ENCODE measurements at places on chromosomes 2 and 18.

- DNase-seq: peak; percentile 84
Measured at GRCh38 chr2:190648289-190649034, 421 bp upstream of the NAB1 start.

DNA sequence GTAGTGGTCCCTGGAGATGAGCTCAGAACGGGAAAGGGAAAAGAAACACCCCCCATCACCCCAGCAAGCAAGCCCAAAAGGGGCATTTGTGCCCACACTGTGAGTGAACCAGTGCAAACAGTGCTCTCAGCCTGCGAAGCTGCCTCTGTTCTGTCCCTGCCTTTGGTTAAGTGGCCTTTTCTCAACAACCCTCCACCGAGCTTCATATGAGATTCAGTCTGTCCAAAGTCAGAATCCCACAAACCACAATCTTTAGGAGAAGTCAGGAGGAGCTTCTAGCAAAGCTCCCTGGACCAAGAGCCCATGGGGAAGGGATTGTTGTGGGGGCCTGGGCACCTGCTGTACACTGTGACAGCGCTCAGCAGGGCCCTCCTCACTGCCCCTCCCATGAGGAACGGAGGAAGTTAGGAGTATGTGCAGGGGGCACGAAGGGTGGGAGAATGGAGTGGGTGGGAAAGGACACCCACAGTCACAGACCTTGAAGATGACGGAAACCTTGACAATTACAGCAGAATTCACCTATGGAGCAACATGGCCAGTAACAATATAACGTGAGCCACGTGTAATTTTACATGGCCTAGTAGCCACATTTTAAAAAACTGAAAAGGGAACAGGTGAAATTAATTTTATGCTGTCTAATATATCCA is 119.5 kb downstream of the SMAD7 start:
- no peak for DNase-seq

DNA sequence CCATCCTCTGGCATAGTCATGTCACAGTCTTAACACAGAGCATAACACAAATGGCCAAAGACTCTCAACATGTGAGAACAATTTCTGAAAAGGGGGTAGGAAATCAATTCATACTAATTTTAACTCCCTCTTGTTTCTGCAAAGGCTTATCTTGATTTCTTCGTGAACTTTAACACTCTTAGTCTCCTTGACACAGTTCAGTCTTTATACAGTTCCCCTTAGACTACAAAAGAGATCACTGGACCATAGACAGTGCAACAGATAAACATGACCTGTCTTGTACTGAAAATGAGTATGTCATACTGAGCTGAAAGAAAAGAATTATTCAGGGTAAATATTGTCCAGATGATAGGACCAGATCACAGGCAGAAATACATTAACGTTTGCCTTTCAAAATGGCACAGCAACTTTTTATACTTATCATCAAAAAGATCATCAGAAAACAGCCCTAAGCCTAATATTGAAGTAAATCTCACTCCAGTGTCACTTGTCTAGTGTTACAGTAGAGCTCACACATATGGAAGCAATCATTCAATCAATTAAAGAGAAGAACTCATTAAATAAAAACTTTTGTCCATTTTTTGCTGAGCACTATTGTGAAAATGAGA is 56.4 kb upstream of the VRK2 start:
- no peak for DNase-seq

DNA sequence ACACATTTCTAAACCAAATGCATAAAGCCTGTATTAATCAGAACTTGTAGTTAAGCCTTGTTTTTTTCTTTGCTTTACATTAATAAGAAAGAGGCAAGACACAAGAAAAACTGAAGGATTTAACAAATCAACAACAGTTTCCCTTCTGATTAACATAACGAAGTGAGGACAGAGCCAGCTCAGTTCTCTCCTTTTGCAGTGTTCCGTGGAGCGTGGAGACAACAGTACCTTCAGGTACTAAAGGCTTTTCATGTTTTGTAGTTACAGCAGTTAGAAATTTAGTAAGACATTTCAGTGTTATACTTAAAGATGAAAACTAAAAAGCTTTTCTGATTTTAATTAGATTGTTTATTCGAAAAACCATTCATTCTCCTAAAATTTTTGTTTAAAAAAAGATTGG is 115.2 kb downstream of the FMNL2 start:
- DNase-seq: no peak

GRCh38 chr2:191114403-191114886 is 36.3 kb downstream of the STAT4 start:
- peak; percentile 23 for DNase-seq

- DNase-seq: no peak
Measured at GRCh38 chr2:38656866-38657480, 8.9 kb upstream of the GALM start.

- DNase-seq: no peak
Measured at GRCh38 chr18:58405107-58405898, 223.6 kb downstream of the ALPK2 start.

- no peak for DNase-seq
Measured at GRCh38 chr2:210299866-210300373, 15.1 kb downstream of the MYL1 start.

DNA sequence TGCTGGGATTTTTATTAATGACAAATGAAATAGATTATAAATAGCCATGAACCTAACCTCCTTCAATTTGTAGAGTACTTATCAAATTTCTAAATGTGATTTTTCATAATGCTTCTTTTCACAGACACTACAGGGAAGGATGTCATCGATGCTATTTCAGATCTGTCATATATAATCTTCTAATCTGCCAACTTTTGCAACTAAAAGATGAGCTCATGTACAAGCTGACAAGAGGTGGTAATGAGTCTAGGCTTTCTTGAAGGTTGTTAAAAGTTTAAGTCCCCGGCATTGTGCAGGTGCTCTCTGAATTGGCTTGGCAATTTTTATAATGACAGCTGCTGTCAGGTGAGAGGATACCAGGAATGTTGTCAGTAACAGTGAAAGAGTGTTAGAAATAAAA is 320.4 kb downstream of the LRRTM4 start:
- DNase-seq: no peak

DNA sequence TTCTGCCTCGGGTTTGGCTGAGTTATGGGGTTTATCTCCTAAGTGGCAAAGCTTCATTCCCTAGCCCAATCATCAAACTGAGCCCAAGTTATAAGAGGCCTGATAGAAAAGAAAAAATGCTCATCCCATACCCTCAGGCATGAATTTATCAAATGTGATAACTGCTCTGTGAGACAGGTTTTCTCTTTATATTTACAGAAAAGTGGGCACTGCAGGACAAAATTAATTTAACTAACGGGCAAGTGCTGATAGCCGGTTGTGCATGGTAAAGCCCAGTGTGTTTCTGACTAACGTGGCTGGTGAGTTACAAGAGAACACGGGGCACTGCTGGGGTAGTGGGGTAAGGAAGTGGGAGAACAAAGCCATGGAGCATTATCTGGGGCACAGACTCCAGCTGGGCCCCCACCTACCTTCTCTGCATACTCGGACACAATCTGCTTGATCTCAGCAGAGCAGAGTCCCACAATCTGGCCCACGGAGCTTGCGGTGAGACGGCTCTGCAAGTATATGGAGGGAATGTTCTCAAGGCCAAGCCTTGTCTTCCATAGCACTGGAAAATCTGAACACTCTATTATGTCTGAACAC is 40.3 kb downstream of the CCDC93 start:
- DNase-seq: no peak

DNA sequence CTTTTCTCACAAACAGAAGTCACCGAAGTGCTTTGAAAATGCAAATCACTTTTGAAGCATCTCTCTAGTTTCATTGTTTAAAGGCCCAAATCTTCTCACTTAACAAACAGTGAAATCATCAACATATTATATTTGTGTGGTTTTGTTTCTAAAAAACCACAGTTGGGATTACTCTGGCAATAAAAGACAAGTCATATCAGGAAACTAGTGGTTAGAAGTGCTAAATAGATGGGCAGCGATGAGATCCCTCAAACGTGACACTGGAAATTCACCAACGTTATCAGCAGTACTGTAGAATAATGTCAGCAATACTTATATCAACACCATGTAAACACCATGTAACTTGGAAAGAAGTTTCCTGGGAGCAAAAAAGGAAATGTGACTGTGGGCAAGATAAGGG is 893.5 kb downstream of the SUCLG1 start:
- DNase-seq: no peak

- peak; percentile 32 for DNase-seq
Measured at GRCh38 chr2:167335541-167335992, 447.3 kb downstream of the XIRP2 start.

DNA sequence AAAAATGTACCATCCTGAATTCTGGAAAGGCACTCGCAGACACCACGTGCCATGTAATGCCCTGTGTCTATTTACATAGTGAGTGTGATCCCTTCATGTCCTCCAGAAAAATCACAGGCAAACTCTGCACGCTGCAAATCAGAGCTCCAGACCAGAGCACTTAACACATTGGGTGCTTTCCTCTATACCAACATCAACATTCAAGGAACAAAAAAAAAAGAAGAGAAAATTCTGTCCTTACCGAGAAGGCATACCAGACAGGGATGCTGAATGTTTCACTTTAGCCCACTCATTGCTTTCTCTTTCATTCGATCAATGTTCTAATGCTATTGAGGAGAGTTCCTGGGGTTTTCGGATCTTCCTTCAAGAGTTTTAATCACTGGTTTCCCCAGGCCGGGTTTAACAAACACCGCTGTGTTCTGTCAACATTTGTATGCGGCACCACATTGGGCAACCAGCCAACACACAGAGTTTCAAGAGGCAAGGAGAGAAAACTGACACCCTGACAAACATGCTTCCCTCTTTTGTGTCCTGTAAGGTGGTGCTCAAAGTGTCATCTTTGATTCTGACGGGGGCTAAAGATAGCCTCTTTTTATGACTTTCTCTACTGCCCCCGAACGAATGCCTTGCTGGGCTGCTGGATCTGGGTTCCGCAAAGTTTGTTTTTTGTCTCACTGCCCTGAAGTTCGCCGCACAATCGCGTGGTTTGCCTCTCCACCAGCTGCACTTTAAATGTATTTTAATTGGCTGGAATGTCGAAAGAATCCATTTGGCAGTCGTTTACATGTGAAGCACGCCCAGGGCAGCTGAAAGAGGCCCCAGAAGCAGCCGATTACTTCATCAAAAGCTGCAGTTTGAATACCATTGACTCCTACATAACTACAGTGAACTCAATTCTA is 106.4 kb upstream of the NCKAP5 start:
- peak; percentile 95 for DNase-seq

- no peak for DNase-seq
Measured at GRCh38 chr18:3808985-3809780, 359.2 kb downstream of the TGIF1 start.

DNA sequence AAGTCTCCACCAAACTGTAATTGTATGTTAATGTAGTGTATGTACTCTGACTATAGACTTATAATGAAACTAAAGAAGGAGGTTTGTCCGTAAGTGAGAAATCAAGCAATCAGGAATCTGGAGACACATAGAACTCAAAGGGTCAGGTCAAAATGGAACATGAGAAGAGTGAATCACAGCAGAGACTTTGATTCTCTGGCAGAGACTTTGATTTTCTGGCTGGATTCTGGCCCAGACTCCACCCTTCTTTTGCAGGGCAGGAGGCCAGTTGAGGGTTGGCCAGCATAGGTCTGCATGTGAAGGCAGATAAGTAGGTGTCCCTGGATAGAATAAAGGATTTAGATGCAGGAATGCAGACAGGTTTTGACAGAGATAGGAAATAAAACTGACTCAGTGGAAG is 11.0 kb upstream of the NCKAP5 start:
- DNase-seq: peak; percentile 48

GRCh38 chr2:156380117-156380645 is 47.7 kb upstream of the NR4A2 start:
- no peak for DNase-seq

GRCh38 chr2:128378231-128379020 is 59.8 kb upstream of the HS6ST1 start:
- DNase-seq: no peak

GRCh38 chr18:54388203-54389142 is 30.8 kb downstream of the C18orf54 start:
- peak; percentile 90 for DNase-seq

DNA sequence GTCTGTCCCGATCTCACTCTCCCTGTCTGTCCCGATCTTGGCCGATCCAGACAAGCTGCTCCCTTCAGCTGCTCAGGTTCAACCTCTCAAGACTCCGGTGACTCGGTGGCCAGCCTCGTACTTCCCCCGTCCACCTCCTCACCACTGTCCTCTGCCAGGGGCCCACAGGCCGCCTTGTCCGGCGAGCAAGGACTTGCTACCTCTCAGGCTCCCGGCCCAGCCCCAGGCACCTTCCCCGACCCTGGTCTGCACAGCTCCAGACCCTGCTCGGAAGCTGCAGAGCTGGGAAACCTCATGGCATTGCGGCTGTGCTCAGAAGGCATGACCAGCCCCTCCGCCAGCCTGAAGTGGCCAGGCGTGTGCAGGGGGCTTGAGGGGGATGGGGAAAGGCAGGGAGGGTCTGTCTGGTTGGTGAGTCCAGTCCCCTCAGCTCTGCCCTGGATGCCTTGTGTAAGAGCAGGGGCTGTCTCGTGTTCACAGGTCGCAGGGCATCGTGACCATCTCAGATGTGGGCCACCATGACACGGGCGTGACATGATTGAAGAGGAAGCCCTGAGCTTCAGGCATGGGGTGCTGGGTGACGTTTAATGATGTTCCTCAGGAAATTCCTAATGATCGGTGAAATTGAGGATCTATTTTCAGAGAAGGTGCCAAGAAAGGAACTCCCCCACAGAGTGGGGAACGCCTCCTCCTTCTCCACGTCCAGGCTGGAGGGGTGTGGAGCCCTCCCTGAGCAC is 121.2 kb upstream of the CTDP1 start:
- DNase-seq: no peak

GRCh38 chr2:124762388-124762787 is 737.3 kb downstream of the CNTNAP5 start:
- no peak for DNase-seq

GRCh38 chr2:36357847-36358659 is 2.5 kb downstream of the CRIM1 start:
- peak; percentile 80 for DNase-seq

- no peak for DNase-seq
Measured at GRCh38 chr2:168971261-168971660, 59.9 kb downstream of the ABCB11 start.

DNA sequence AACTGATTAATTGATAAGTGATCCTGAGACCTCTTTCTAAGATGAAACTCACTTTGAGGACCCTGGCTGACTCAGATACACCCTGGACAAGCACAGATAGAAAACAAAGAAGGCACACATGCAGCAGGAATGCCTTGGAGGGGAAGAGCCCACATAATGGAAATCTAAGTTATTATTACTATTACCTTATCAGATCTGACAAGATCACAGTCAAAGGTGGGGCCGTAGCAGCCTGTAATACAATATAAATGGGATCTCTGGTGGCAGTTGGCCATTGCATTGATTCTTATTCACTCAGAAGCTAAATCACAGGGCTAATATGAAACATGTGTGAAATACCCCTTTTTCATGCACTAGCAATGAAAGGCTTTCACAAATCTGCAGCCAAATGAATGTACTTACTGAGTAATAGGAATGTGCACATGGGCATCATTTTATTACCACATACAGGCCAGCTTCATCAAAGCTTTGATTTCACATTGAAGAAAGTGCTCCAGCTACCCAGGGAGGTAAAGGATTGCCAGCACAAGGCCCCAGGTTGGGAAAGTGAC is 84.0 kb downstream of the ZBTB7C start:
- peak; percentile 64 for DNase-seq

GRCh38 chr18:76847916-76848315 is 25.6 kb downstream of the ZNF236 start:
- no peak for DNase-seq

GRCh38 chr18:3066341-3067110 is 53.6 kb upstream of the LPIN2 start:
- no peak for DNase-seq

- no peak for DNase-seq
Measured at GRCh38 chr2:233082222-233082930, 22.2 kb downstream of the INPP5D start.

GRCh38 chr2:102438111-102438510 is 15.2 kb downstream of the IL18RAP start:
- DNase-seq: no peak

GRCh38 chr2:45433363-45433762 is 177.7 kb downstream of the SRBD1 start:
- DNase-seq: no peak
